ENCODE measurements at places on chromosomes 11 and 22.

DNA sequence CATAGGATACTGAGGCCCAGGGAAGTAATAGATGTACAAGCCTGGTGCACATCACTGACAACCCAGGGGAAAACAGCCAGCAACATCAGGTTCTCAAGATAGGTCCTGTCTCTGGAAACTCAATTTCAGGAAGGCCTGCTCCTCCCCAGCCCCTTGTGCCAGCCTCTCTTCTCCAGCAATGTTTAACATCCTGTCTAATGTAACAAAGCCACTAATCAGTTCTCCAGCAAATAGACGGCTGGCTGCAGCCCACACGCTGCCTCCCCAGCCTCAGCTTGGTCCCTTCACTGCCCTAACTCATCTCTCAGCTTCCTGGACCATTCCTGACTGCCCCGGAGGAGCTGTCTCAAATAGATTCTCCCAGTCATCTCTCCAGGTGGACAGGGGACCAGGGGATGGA is 37.8 kb downstream of the RPL27A start:
- no peak for DNase-seq

- DNase-seq: no peak
These were observed 33.6 kb downstream of the MAP6 start for GRCh38 chr11:75635066-75635862.

GRCh38 chr11:66725114-66725513 is 3.9 kb downstream of the SPTBN2 start:
- DNase-seq: no peak

DNA sequence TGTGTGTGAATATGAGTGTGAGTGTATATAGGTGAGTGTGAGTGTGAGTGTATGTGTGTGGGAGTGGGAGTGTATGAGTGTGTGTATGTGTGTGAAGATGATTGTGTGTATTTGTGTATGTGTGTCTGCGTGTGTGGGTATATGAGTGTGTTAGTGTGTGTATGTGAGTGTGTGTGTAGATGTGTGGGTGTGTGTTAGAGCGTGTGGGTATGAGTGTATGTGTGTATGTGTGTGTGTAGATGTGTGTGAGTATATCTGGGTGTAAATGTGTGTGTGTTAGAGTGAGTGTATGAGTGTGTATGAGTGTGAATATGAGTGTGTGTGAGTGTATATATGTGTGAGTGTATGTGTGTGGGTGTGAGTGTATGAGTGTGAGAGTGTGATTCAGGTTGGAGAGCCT is 11.1 kb upstream of the LRRC10B start:
- no peak for DNase-seq

- no peak for DNase-seq
These were observed at the start of gene SLC5A1 for GRCh38 chr22:32042924-32043323. Gene SLC5A1 (plus strand): TSS chr22:32043261. CDS start chr22:32043282, 21 bp downstream.

- DNase-seq: no peak
These were observed 18.1 kb upstream of the CYTH4 start for GRCh38 chr22:37263966-37264887.

GRCh38 chr11:78349624-78350023 is 68.0 kb downstream of the GAB2 start:
- DNase-seq: no peak

GRCh38 chr11:123091506-123091905 is 29.6 kb upstream of the HSPA8 start:
- no peak for DNase-seq

DNA sequence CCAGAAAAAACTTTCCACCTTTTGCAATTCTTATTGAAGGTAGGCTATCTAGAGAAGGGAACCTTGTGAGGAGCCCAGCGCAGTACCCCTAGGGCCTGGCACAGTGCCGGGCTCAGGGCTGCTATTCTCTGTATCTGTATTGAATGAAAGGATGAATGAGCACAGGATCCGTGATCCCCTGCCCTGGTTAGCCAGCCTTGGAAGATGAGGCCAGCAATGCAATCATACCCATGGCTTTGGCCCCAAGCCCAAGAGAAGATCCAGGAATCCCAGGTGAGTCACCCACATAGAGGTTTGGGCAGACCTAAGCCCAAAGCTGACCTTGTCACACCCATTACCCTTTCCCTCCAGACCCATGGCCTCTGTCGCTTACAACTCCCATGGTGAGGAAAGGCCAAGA is 92.5 kb upstream of the CD82 start:
- DNase-seq: no peak

GRCh38 chr11:33941637-33942160 is 49.8 kb upstream of the LMO2 start:
- no peak for DNase-seq

DNA sequence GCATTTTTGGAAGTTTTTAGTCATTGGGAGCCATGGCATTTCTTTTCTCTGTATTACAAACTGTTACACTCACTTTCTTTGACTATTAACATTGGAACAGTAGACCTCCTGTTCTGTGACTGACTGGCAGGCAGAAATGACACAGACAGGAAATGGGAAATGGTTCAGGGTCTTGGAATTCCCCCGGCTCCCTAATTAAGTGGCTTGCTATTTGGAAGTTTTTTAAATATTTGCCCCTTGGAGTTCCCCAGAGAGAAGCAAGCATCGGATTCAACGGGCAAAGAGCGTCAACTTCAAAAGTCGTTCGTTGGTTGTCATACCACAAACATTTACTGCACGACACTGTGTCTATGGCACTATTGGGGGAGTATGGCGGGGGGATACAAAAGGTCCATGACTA is 1.1 kb upstream of the BIRC2 start:
- DNase-seq: no peak

- no peak for DNase-seq
These were observed 23.9 kb upstream of the RBFOX2 start for GRCh38 chr22:36052505-36052941.

GRCh38 chr22:45636683-45637082 is 35.0 kb upstream of the ATXN10 start:
- DNase-seq: no peak

DNA sequence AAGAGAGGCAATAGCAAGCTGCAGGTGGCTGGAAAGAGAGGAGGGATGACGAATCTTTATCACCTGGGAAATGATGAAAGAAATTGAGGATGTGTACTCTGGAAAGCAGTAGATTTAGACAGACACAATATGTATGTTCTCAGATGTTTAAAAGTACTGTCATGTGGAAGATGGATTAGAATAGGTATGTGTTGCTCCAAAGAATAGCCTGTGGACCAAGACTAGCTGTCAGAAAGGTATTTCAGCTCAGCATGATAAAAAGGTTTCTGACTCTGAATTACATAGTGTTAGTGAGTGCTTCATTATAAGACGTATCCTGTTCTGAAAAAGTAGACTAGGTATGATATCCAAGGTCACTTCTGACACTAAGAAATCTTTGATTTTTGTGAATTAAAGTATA is 322.4 kb downstream of the CNTN5 start:
- DNase-seq: no peak

DNA sequence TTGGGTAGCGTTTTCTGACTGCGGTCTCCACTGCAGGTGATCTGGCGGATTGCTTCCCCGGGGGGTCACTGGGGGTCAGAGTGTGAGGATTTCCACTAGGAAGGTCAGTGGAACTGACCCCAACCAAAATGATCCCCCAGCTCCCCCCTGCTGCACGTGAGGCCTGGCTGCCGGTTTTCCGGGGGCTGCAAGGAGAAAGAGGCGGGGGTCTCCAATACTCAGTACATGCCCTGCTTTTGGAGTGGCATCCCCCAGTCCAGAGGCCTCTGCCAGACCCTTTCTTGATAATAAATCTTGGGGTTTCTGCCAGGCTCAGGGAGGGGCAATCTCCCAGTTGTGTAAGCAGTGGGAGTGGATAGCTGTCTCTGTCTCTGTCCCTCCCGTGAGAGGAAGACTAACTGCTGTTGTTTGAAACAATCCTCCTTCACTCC is 71.5 kb upstream of the RTL6 start:
- no peak for DNase-seq

DNA sequence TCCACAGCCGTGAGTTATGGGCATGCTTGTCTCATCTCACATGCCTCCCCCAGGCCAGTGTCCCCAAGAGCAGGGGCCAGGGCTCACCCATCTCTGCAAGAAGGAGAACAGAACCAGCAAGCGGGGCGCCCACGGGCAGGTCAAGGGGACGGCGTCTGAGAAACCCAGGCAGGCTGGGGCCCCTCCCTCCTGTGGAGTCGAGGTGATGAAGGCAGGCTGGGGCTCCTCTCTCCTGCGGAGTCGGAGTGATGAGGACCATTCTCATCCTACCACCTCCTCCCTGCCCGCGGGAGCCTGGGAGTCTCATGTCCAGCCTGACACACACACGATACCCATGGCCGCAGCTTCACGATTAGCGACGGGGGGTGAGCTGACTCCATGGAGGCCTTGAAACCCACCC is 141.9 kb downstream of the CTTN start:
- no peak for DNase-seq

- no peak for DNase-seq
These were observed 178.3 kb upstream of the SEZ6L start for GRCh38 chr22:25990940-25991339.

DNA sequence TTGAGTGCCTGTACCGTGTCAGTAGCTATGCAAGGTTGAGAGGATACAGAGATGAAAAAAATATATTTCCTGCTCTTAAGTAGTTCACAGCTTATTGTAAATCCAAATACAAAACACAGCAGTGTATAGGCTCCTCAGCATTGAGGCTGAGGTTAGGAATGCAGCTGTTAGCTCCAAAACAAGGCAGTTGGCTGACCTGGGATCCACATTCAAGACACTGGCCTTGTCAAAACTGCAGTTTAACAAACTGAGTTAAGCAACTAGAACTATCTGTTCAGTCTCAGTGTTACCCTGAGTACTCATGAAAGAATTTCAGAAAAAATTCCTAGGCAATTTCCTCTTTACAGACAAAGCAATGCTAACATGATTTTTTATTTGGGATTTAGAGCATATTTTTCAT is 42.8 kb downstream of the REXO2 start:
- DNase-seq: no peak

DNA sequence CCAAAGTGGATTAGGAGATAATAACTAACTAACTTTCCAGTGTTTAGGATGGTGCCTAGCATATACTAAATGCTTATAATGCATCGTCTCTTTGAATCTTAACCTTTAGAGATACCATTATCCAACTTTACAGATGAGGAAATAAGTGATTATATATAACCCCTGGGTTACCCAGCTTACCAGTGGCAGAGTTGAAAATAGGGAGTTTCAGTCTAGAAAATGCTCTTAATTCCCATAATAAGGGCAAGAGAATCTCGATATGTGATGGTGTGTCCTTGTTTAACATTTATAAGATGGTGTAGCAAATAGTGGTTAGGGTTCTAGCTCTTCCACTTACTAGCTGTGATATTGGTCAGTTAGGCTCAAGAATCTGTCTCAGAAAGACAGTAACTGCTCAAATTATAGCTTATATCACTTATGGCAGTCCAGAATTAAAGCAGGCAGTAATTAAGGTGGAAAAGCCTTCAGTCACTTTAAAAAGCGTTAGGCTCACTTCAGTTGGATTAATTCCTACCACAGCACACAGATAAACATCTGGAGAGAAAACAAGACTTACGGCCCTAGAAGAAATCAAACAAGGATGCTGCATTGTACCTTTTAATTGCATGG is 6.3 kb downstream of the XBP1 start:
- DNase-seq: no peak

GRCh38 chr11:121210445-121211080 is 82.0 kb upstream of the SC5D start:
- DNase-seq: no peak

GRCh38 chr11:118895093-118896039 is 11.7 kb downstream of the CXCR5 start:
- DNase-seq: no peak

GRCh38 chr11:48049036-48049435 is 68.7 kb downstream of the PTPRJ start:
- DNase-seq: no peak

DNA sequence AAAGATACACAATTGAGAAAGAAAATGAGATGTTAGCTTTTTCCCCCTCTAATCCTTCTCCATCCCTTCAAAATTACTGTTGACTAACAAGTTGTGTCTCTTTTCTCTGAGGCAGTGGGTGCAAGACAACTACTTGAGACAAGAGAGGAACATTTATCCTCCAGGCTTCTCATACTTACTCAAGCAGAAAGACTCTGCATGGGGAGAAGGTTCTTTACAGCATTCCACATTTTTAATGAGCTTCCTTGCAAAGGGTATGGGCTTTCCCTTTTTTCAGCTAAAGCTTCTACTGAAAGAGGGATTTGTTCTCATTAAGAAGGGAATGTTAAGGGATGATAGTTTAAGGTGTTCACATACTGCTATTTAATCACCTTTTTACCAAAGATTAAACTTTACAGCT is 47.8 kb downstream of the PAX6 start:
- no peak for DNase-seq

Data from stimulated activated CD8-positive, alpha-beta memory T cell treated with anti-CD3 and anti-CD28 coated beads, Interleukin-4, amount 100 ng/mL, for 4 hours (primary cell).